ENCODE measurements at places on chromosomes 2 and 18.

- DNase-seq: no peak
These were observed 51.4 kb downstream of the LBH start for GRCh38 chr2:30282721-30283120.

DNA sequence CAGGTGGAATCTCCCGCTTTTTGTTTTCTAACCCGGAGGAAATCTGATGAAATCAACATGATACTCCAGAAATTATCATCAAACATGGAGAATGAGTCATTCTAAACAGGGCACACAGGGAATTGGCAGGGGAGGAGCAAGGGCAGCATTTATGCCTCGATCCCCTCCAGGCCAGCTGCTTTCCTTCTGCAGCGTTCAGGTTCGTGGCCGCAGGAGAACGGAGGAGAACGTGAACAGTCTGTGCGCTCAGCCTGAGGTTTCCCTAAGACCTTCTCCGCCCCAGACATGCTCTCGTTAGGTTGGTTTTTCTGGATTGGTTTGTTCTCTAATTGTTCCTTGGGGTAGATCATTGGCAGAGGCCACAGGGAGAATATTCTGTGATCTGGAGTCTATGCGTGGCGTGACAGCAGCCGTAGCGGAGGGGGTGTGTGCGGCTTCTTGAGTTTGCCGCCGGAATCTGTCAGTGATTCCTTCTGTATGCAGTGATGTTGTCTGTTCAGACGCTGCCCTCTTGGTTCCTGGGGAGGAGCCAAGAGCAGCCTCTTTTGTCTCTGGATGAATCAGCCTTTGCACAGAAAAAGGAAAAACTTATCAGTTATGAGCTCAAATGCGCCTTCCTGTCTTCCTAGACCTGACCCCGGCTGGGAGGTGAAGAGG is 75.9 kb downstream of the SH3BP4 start:
- no peak for DNase-seq

- DNase-seq: no peak
These were observed 254.1 kb downstream of the PRKCE start for GRCh38 chr2:45905632-45905958.

DNA sequence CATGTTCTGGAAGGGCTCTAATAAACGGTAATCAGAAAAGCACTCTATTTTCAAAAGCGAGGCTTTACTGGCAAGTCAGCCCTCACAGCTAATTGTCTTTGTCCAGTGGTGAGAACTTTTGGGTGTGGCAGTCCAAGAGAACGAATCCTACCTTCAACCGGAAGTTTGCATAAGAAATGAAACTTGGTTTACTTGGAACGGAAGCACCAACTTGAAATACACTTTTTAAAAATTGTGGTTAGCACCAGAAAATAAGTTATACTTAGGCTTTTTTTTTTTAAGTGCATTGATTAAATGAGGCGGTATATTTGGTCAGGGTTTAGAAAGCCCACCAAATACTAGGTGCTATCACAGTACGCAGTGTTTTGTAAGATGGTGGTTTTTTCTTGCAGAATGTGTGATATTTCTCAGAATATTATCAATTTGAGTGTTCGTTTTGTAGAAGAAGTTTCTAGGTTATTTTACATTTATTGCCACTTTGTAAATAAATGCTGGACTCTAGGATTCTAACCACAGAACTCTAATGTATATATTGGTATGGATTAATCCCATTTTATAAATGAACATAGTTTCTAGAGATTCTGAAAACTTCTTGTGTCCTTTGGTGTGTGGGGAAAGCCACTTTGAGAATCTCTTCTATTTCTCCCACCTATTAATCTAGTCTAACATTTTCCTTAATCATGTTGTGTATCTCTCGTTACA is 1.2 kb downstream of the MYL12A start:
- no peak for DNase-seq

- no peak for DNase-seq
These were observed 12.1 kb downstream of the PSD4 start for GRCh38 chr2:113185664-113186432.

DNA sequence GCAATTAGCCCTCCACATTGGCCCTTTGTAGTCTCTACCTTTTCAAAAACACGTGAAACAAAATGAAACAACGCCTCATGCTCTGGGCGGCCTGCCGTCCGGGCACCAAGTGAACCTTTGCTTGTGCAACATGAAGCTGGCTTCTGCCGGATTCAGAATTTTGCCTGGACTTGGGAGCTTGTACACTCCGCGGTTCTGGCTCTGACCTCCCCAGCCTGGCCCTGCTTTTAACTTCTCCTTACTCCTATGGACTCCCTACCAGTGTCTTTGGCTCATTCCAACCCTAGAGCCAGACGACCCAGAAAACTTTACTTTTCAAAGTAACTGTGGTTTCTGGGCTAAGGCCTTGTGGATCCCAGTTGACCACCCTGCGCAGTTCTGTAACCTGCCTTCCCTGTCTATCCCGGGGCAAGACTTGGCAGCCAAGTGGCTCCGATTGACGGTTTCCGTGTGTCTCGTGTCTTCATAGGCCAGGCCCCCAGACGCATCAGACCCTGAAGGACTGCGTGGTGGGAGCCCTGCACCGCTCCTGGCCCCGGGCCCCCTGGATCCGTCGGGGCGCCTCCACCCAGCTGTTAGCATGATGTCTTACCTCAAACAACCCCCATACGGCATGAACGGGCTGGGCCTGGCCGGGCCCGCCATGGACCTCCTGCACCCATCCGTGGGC is 1.9 kb downstream of the OTX1 start:
- no peak for DNase-seq

DNA sequence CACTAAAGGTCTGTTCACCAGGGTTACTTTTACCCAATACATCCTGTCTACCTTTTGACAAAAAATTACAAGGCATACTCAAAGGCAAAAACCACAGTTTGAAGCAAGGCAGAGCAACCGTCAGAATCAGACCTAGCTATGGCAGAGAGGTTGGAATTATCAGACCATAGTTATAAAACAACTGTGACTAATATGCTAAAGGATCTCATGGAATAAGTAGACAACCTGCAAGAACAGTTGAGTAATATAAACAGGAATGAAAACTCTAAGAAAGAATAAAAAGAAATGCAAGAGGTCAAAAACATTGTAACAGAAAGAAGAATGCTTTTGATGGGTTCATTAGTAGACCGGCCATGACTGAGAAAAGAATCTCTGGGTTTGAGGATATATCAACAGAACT is 318.8 kb upstream of the KCNH7 start:
- no peak for DNase-seq

- DNase-seq: no peak
These were observed 11.2 kb upstream of the CYP27C1 start for GRCh38 chr2:127231130-127231865.

DNA sequence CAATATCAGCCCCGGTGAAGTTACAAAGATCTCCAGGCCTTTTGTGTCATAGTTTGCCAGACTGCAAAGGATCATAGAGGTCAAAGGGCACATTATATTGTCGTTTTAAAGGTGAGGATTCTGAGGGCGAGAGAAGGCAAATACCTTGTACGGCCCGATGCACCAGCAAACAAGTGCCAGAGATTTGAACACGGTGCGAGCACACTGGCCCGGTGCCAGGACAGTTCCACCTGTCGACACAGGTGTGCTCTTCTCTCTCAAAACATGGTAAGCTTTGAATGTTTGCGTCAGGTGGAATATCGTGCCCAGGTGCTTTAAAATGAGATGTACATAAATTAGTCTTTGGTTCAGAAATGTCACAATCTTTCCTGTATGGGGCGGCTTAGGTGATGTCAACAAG is 776.1 kb upstream of the ID2 start:
- no peak for DNase-seq

DNA sequence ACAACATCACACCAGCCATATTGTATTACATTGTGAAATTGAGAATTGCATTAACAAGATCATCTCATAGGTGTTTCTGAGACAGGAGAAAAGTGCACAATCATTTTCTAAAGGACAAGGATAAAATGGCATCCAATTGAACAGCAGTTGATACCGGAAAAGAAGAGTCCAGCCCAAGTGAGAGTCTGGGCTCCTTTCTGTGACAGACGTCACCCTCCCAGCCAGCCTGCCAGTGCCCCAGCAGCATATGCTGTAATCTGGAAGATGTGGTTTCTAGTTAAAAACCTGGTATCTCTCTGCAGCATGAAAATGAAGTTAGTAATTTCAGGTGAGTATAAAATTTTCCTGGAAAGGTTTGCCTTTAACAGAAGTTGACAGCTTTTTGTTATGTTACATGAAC is 1531.7 kb upstream of the PIK3C3 start:
- DNase-seq: no peak

- DNase-seq: no peak
These were observed 211.0 kb upstream of the SIX2 start for GRCh38 chr2:45220227-45220626.

DNA sequence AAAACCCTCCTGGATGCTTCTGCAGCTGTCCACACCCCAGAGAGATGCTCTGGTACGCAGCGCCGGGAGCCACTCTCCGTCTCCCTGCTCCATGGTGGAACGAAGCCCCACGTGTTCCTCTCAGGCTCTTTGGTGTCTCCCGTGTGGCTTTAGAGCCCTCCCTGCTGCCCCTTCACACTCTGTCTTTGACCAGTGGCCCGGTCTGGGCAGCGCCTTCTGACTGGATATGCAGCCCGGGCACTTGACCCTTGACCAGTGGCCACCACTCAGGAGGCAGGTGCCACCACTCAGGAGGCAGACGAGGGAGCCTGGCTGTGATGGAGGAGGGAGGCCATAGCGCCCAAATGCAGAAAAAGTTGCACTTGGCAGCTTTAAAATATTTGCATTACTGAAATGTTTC is 214.5 kb upstream of the SALL3 start:
- DNase-seq: no peak

DNA sequence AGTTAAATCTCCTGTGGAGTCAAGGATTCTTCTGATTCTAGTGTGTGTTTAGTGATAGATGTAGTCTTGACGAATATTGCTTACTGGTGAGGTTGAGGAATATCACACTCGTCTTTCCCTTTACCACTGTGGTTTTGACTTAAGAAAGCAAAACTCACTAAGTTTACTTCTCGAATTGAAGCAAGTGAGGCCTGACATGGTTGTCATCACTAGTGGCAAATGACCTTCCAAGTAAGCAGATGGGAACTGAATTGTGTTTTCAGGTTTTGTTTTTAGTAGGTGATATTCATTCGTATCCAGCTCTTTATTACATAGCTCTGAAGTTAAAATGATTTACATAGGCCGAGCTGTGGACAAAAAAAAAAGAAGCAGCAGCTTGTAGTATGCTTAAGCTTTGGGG is 20.6 kb upstream of the DSG4 start:
- DNase-seq: no peak

- no peak for DNase-seq
These were observed 69.7 kb upstream of the FOSL2 start for GRCh38 chr2:28322981-28323396.

DNA sequence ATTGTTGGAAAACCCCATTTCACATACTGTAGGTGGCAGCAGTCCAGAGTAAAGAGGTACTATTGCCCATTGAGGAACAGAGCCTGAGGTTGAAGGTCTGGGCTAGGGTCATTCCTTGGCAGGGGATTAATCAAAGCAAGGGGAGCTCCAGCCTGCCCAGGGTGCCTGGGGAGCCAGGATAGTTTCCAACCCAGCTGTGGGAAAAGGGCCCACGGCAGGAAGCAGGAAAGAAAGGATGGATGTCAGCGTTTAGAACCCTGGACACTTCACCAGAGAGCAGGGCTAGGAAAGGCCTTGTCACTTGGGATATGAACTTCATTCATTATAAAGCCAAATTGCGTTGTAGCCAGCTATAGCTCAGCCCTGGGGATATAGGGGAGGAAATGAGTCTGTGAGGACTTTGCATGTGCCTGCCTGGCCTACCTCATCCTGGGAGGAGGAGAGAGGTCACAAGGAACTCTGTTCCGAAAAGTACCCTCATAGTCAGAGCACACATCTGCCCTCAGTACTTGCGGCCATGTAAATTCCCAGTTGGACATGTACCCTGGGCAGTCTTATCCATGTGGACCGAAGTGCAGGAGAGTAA is 140.2 kb upstream of the COPS8 start:
- DNase-seq: no peak

- DNase-seq: no peak
These were observed 3.5 kb downstream of the BIN1 start for GRCh38 chr2:127103243-127104165.

DNA sequence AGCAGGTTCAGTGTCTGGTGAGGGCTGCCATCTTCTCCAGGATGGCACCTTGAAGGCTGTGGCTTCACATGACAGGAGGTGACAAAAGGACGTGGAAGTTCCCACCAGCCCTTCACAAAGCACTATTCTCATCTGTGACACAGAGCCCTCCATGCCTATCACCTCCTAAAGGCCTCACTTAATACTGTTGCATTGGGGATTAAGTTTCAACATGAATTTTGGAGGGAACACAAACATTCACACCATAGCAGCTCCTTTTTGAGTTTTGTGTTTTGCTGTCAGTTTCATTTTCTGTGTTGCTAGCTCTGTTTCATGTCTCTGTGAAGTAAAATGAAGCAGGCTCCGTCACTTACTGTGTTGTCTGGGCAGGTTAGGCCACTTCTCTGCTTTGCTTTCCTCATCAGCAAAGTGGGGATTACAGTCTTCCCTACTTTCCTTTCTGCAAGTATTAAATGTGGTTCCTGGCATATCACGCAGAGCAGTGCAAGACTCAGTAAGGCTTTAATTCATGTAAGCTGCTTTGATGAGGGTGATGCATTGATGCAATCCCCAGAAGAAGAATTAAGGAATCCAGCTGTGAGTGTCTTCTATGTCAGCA is 31.6 kb downstream of the LIMS1 start:
- no peak for DNase-seq

- DNase-seq: no peak
These were observed 158.1 kb upstream of the CHAC2 start for GRCh38 chr2:53609551-53609950.

DNA sequence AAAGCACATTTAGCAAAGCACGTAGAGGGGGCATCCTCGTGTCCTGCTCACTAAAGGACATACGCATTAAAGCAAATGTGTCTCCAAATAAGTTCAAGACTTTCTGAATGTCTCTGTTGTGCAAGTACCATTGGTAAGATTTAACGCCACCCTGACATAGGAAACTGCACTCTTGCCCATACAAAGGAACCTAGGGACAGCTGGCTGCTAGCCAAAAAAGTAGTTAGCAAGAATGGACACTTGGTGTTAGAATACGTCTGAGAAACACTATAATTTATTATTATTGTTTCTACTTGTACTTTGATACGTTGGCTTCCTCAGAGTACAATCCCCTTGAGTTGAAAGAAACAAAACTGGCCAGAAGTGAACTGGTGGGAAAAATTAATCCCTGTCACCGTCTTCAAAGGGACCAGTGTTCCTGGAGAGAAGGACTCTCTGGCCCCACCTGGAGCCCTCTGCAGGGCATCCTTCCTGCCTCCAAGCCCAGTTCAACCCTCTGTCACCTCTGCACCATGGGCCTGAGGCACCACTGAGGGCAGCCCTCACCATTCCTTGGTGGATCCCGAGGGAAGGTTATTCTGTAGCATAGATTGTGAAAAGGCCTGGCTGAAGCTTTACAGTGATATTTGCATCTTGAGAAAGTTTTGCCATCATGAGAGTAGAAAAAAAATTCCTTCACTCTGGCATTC is 51.4 kb upstream of the APCDD1 start:
- no peak for DNase-seq

DNA sequence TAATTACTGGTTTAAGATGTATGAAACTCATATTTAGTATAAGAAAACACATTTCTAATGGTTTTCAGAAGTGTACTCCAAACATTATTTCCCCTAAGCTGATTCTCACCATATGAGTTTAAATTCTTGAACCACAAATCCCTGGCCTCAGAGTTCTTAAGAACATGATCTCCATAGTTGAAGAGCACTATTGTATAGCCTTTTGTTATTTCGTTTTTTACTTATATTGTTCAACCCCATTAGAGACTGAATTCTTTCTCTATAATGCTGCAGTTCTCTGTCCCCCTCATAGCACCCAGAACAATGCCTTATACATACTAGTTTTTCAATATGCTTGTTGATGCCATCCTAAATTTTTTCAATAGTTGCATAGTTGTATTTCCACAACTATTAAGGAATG is 85.5 kb upstream of the TMEM17 start:
- no peak for DNase-seq

GRCh38 chr2:240431661-240432424 is 3.6 kb upstream of the GPC1 start:
- DNase-seq: no peak
